ENCODE measurements at places on chromosomes 6 and 20.
A peak's percentile ranks its signal among the peaks of the same experiment; 100 is the strongest.

GRCh38 chr6:109236115-109237076, 141.1 kb downstream of the CEP57L1 start:
- peak; percentile 60 for DNase-seq

DNA sequence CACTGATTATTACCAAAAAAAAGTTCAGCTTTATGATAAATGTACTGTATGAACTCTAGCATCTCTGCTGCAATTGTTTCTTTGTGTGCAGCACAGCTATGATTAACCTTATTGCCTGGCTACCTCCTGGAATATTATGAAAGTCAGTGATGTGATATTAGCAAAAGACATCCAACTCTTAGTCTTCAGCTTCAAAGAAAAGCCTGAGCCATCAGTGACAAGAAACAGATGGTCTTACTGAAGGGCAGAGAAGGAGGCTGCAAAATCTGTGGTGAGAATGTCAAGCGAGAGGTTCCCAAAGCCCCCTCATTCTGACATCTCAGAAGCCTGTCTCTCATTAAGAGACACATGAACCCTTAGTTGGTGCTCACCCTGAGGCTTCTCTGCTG, 89.4 kb upstream of the TNFAIP3 start:
- no peak for DNase-seq

DNA sequence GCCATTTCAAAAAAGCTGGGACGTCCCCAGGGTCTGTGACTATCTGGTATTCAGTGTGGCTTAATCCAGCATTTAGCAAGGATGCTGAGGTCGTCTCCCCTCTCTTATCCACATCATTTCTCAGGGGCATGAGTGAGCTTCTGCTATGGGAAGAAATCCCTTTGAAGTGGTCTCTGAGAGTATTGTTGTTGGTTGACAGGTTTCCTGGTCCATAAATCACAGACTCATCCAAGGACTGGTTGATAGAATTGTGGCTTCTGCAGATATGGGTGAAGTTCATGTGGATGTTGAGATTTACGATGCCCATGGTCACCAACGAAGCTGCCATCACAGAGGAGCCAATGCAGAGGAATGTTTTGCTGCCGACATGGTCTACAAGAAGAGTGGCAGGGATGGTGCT, 24.0 kb downstream of the SLC2A12 start:
- no peak for DNase-seq

- no peak for DNase-seq
Observed at GRCh38 chr6:11654876-11655275, 117.3 kb downstream of the TMEM170B start.

Data from pons (tissue), 1 donor.